ENCODE measurements at places on chromosomes 5 and 9.

DNA sequence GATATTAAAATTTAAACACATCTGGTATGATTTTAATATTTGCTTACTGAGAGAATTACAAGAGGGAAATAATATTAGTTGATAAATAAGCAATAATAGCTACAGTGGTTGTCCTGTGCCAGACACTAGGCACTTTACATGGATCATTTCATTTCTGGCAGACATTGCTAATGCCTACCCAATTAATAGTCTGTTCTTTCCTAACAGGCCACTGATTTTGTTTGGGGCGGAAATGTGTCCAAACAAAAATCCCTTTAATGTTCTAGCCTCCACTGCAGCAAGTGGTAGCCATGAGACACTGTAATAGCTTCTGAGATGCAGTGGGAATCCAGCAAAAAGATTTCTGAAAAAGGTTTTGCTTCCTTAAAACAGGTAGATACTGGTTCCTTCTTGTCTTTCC lies 527.4 kb downstream of the CSNK1G3 start:
- no peak for DNase-seq

DNA sequence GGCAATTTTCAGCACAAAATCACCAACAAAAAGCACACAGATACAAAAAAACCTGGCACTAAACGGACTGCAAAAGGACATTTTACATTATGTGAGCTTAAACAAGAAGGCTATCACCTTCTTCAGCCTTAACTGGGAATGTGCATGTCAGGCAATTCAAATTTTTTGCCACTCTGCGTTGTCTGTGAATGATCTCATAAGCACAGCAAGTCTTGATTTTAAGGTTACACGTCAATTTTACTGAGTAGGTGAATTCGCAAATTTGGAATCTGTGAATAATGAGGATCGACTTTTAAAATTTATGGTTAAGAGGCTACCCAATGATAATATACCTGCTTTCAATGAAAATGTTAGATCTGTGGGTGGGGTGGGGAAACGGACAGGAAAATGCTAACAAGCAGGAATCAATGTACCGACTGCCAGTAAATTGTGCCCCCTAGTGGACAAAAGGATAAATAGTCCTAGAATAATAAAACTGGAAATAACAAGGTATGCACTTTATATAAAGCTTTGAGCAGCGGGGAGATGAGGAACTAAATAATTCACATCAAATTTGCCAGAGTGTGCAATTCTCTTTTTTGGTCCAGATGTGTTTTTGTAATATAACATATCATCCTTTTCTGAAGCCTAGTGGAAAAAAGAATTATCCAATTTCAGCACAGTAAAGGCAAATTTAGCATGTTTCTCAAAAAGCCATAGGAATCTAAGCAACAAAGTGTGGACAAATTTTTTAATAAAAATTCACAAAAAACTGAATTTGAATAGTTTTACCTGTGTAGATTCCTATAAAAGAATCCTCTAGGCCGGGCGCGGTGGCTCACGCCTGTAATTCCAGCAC lies 20.5 kb downstream of the EQTN start:
- peak; percentile 24 for DNase-seq

GRCh38 chr9:110337727-110338126 lies at the start of gene TXNDC8:
Gene TXNDC8 (minus strand): TSS chr9:110337863.
- DNase-seq = no peak

DNA sequence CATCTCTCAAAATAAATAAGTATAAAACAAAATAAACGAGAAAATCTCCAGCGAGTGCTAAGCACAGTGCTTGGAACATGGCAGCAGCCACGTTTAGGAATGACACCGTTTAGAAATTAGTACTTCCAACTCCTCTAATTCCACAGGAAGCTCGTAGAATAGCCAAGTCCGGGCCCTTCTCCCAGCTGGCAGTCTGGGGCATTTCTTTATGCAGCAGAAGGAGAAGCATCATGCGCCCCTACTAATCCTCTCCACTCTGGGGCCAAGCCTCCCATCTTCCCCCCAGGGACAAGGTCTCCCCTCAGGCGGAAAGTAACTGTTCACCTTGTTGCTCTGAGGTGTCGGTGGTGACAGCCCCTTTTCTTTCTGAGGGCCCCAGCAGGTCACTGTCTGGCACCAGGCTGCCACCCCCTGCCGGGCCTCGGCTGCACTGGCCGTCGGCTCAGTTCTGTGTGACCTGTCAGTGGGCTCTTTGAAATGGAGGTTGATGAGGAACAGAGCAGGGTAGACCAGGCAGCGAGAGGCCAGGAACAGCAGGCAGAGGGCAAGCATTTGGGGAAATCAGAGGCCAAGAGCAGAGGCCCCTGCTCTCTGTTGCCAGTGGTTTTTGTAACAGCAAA lies 113.5 kb upstream of the WWC1 start:
- no peak for DNase-seq

DNA sequence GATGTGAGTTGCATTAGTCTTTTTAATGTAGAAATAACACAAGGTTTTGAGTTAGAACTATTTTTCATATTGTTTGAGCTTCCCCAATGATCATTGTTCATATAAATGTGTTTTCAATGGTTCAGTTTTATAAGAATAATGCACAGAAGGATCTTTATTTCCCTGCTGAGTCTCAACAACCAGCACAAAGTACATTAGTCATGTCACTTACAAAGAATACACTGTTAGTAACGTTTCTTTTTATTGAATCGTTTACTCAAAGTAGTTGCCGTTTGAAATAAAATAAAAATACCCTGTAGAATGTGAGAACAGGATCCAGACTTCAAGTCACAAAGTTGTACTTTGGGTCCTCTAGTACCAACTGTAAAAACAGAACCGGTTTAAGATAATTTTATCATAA lies 41.5 kb downstream of the ERCC8 start:
- no peak for DNase-seq

DNA sequence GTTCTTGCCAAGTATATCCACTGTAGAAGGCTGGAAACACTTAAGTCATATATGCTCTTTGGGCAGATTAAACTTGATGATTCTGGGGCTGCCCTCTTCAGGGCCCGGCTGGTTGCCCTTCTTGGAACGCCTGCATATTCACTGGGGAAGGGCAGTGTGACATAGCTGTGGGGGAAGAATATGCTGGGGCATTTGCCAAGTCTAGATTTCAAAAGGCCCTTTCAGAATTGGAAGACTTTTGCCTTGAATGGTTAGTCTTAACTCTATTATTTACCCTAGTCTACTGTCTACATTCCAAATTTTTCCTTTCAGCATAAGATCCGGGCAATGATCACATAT lies 161.2 kb upstream of the PITX1 start:
- no peak for DNase-seq

DNA sequence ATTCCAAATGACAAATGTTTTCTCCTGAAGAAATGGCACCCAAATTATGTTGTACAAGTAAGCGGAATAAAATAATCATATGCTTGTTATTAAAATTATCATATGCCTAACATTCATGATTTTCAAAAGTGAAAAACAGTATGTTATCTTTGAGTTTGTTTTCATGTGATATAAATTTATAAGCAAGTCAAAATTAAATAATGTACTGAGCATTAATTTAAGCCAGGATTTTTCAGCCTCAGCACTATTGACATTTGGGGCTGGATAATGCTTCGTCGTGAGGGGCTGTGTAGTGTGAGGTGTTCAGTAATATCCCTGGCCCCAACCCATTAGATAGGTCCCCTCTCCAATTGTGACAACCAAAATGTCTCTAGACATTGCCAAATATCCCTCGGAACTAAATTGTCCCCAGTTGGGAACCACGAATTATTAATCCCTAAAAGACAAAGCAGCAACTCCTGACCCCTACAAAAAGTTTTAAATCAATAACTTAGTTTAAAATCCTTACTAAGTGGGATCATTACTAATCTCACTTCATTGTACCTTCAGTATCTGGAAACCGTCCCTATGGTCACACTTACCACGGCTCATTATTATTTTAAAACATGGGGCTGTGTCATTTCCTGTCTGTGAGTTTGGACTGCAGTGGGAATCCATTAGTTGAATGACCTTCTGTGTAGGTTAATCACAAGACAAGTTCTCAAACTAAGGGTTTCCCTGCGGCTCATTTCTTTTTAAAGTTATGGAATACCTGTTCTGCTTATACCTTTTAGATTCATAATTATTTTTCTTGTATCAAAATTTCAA lies 1.3 kb upstream of the NNT start:
- no peak for DNase-seq

GRCh38 chr9:27529316-27530278 lies at the start of gene MOB3B:
Gene MOB3B (minus strand): TSS chr9:27529814. CDS start chr9:27455550, 74,264 bp downstream.
- DNase-seq = peak; percentile 88

DNA sequence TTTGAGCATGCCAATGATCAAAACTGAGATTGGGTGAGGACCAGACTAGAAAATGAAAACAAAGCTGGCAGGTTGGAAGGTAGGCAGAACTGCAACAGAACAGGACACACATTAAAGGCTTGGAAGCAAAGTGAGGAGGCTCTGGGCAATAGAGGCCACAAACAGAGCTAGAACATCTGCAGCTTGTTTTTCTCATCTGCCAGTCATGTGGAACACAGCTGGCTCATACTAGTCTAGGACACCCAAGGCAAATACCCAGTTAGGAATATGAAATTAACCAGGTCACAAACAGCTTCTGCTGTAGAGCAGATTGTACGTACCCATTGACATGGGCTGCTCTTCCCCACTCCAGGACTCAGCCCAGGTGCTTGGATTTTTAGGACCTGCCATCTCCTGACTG lies 61.7 kb downstream of the SPEF2 start:
- DNase-seq = no peak

DNA sequence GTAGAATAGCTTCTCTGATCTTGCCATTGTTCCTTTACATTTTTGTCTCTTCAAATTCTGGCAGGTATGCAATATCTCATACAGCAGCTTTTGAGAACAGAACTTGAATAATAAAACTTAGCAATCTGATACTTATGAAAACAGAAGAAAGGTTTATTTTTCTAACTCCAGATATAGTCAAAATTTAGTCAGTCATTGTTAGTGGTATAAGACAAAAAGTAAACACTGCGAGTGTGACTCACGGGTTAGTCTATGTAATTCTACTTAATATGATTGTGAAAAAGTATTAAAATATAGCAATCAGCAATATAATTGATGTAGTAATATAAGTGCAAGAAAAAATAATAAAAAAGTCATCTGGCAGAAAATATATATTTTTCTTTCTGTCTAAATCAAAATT lies 910.4 kb downstream of the DNAH5 start:
- no peak for DNase-seq

DNA sequence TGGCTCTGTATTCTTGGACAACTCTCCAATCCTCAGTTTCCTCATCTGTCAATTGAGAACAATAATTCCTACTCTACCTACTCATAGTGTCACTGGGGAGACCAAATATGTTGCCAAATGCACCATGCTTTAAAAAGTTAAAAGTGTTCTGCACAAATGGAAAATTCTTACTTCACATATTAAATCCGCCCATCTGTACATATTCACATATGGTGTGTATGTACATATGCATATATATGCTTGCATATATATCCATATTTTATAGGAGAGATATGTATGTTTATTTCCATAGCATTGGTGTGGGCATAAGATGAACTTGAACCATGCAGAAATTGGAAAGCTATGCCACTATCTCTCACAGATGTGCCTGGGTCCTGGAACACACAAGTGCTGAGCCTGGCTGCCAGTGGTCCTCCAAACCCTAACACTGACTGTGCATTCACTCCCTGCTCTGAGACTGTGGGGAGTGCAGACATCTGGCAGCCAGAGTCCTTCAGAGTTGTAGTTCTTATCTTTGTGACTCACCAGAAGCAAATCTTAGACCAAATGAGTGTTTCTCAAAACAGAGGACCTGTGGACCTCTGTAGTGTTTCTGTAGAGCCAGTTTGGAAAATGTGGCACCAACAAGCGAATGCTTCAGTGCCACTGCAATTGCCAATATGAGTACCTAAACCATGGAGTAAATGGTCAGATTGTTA lies 168.7 kb downstream of the GRIA1 start:
- DNase-seq = no peak

- DNase-seq = no peak
These were observed 78.6 kb downstream of the CFAP77 start for GRCh38 chr9:132488626-132489025.

DNA sequence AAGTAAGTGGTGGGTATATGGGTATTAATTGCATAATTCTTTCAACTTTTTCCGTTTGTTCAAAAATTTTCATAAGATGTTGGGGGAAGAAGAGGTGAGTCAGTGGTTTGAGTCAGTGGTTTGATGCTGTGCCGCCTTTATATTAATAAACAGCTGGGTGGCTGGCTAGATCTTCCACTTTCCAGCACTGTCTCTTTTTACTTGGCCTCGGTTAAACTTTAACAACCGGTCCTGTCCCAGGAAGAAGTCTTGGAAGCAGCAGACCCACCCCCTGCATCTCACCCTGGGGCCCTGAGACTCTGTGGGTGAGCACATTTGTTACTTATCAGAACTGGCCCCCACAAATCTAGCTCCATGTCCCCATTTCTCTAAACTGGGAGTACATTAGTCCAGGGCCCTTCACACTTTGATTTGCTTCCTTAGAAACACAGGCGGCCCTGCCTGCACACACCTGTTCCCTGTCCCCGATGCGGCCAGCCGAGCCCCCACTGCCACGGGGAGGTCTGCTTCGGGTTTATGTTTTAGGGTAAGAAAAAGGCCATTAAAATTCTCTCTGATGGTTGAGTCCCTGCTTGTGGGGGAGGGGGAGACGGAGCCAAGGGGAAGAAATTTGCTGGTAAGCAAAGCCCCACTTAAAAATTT lies 90.7 kb downstream of the PTCH1 start:
- DNase-seq = no peak

- DNase-seq = peak; percentile 53
These were observed 27.1 kb upstream of the BASP1 start for GRCh38 chr5:17190242-17190778.

DNA sequence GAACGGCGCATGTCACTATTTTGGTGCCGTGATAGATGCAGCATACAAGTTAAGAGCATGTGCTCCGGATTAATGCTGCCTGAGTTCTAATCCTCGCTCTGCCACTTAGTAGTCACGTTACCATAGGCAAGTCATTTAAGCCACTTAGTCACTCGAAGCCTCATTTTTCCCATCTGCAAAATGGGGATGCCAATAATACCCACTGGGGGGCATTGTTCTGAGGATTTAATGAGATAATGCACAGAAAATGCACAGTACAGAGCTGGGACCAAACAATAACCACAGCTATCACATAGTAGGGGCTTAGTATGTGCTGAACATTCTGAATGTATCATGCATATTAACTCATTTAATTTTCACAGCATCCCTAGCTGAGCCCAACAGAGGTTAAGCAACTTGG lies 9.1 kb downstream of the NIPAL4 start:
- no peak for DNase-seq

Measured in uterus (tissue), 4 donors.